ENCODE measurements at places on chromosomes 1 and 21. TPM values are rescaled to one million over a fixed set of nuclear protein-coding genes. Genes with fewer than 3 reads are reported as not detected.

Gene TESK2
- 6.0 TPM for total RNA-seq

- no peak for DNase-seq
Observed at GRCh38 chr21:27678511-27678910, 711.6 kb upstream of the ADAMTS5 start.

- DNase-seq: no peak
Observed at GRCh38 chr1:6287431-6287886, 26.6 kb upstream of the GPR153 start.

DNA sequence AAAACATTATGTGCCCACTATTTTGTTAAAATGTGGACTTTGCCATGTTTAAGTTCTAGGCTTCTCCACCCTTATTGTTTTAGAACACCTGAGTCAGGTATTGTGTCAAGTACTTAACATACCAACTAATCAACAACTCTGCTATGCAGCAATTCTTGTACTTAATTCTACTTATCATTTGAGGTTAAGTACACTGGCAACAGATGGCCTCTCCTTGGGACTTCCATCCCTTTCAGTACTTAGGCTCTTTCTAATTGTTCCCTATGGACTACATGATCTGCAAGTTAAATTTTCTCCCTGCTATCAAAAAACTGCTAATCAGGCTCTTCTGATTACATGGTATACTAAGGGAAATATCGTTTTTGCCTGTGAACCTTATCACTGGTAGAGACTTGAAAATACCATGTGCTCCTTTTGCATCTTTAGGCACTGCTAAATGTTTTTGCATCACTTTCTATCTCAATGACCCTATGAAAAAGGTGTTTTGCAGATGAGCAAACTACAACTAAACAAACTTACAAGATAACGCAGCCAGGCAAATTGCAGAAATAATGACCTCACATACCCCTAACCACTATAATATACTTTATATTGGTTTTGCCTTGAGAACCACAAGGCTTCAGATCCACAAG is 18.9 kb downstream of the SFPQ start:
- DNase-seq: no peak

GRCh38 chr1:203153989-203154821 is 21.4 kb downstream of the MYBPH start:
- DNase-seq: no peak

Gene CDK18
- 76.4 TPM for total RNA-seq

Gene DMBX1
- total RNA-seq: not detected

DNA sequence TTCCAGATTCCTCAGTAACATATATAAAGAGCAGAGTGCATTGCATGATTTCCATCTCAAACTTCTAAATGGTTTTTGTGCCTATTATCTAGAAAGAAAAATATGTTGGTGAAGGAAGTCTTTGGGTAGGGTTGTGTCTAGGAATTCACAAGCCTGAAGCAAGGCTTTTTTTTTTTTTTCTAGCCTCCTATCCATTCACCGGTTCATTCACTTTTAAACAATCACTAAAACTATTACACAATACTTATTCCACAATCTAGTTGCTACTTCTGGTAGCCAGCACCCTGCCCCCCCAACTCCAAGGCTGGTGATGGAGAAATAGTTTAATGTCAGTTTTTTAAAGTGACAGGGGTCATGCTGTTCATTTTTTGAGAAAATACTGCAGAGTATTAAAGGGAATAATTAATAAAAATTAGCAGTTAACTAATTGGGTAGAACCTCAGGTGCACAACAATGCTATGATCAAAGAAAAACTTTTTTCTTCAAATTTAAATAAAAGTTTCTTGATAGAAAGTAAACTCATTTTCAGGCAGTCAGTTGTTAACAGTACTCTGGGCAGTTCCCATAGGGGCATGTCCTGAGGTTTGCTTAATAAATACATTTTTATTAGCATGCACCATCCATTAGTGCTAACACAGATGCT is 10.9 kb downstream of the IRF2BP2 start:
- DNase-seq: no peak

Gene RNF186
- 0.32 TPM for total RNA-seq

DNA sequence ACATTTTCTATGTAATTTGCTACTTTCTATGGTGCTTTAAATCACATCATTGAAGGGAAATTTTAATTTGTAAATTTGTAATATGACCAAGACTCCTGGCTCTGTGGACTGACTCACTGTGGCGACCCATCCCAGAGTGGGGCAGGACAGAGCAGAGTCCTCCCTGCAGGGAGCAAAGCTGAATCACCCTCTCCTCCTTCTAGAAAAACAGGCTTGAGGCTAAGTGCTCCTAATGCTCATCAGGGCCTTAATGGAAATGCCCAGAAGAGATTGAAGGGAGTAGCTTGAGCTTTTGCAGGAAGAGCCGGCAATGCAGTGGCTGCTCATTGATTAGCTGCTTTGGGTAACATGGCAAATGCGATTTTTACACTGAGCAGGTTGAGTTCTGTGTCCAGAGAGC is 16.8 kb downstream of the S100A10 start:
- DNase-seq: no peak

DNA sequence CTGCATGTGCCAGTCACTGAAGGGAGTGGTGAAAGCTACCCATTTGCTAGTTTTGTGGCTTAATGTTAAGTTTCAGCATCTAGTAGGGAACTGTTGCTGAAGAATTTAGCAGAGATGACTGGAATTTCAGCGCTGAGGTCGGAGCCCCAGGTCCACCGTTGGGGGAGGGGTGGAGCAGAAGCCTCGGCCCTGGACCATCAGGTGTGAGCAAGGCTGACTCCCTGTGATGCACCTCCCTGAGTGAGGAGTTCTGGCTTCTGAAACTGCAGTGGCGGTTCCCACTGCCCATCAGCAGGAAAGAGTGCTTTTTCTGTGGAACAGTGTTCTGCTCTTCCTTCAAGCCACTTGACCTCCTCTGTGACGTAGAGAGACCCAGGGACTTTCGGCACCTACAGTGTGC is 1.3 kb downstream of the NOS1AP start:
- DNase-seq: no peak

Gene FCAMR
- total RNA-seq: 0.46 TPM

GRCh38 chr1:232705815-232706575 is 76.1 kb upstream of the SIPA1L2 start:
- no peak for DNase-seq

Gene GCSAML
- 1.3 TPM for total RNA-seq

DNA sequence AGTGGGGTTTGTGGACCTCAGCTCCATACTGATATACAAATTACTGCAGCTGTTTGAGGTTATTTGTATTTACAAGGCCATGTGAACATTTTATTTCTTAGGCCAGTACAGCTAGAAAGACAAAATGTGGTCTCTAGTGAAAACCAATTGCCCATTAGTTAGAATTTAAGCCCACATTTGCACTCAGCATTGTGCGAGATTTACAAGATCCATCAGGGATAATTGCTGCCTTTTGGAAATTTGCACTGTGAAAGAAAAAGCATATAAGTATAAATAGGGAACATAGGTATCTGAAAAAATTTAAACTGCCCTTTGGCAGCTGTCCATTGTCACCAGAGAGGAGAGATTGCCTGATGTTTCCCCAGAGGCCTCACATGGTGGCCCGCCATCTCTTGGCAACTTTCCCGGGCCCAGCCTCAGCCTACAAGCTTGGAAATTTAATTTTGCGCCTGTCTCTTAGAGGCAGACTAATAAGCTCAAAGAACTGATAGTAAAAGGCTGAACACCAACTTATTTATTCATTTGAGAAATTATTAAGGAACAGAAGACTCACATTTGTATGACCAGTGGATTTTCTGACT is 120.7 kb downstream of the MAP3K21 start:
- no peak for DNase-seq

GRCh38 chr1:210201681-210202080 is 30.9 kb upstream of the SERTAD4 start:
- no peak for DNase-seq

Gene THEMIS2
- total RNA-seq: 18.3 TPM

GRCh38 chr1:203663294-203663693 is 36.7 kb downstream of the ATP2B4 start:
- DNase-seq: no peak

DNA sequence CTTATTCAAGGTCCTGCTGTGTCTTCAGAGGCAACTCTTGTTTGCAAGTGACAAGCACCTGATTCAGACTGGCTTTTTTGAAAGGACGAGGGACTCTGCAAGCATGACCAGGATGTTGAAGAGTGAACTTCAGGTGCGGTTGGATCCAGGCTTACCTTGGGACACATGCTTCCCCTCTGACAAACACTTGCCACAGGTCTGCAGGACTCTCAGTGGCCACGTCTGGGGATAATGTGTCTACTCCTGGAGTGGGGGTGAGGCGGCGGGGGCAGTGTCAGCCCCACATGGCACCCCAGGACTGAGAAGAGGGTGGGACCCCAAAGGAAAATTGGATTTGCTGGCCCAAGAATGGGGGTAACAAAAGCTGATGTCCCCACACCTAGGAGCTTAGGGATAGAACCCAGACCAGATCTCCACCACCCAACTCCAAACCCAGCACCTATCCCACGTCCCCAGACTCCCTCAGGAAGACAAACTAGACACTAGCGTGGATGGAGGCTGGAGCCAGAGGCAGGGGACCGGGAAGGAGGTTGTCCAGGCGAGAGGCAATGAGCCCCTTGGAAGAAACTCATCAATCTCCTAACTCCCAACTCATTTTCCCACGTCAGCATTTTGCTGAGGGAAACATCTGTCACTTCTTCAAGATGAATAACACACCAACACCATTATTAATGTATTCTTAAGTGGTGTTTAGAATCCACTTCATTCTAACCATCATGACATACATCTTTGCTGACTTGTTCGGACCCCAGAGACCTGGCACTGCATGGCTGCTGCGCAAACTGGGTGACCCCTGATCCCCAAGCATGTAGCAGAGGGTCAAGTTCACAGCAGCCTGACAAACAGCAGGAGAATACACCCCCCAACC is 32.0 kb upstream of the LAPTM5 start:
- no peak for DNase-seq

DNA sequence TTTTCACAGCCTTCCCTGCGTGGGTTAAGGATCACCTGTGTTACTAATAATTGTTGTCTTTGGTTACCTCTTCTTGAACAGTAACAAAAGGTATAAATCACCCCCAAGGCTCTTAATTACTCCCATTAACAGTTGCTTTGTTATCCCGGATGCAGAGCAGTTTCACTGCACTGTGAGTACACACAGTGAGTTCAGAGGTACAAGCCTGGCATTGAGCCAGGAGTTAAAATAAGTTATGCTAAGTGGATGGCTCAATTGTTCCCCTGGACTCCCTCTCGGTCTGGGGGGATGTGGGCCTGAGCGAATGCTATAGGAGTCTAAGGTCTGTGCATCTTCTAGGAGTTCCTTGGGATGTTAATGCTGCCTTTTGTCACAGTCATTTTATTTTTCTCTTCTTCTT is 258.3 kb downstream of the ATG4C start:
- DNase-seq: no peak

Gene CFAP57
- 0.75 TPM for total RNA-seq

Gene ACOT7
- 21.4 TPM for total RNA-seq

GRCh38 chr1:162882248-162882674 is 21.3 kb upstream of the CCDC190 start:
- DNase-seq: no peak

DNA sequence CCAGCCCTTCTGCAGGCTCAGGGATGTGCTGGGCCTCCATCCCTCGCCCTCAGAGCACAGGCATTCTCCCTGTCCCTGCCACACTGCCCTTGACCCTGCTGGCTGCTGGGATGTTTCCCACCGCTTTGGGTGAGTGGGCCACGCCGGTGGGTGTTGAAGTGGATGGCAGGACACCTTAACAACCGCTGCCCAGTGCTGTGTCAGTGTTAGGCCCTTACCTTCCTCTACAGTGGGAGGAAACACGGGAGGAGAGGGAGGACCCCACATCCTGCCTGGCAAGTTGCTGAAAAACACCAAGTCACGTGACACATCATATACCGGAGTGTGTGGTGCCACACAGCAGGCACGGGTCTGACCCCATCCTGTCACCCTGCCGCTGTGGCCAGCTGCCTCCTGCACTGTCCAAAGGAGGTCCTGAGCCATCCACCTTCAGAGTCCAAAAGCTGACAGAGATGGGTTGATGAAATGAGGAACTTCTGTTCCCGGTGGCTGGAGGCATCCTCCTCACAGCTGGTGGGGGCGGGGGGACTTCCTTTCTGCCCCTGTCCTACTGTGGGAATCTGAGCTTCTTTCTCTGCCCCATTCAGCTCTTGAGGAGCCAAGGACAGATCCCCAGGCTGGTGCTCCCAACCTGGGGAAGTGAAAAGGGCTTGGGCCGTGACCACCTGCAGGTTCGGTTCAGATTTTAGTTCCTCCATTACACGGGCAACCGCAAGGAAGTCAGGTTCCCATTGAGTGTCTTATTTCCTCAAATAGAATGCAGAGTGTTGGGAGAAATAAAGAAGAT is 3.2 kb upstream of the THEMIS2 start:
- no peak for DNase-seq

DNA sequence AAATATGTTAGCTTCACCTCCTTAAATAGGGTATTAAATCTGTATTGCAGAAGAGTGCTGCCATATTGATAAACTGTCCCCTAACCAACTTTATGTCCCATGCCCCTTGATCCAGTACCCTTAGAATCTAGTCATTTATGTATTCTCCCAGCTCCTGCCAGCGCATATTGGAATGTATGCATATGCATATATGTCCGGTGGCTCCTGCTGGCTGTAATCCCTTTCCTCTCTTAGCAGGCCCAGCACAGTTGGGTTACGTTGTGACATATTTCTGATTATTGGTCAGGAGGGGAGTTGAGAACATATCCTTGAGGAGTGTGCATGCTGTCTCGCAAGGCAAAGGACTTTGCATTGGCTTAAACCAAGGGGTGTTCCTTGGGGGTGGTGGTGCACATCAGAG is 29.2 kb upstream of the CREG1 start:
- no peak for DNase-seq

Gene RHOU
- 80.4 TPM for total RNA-seq

DNA sequence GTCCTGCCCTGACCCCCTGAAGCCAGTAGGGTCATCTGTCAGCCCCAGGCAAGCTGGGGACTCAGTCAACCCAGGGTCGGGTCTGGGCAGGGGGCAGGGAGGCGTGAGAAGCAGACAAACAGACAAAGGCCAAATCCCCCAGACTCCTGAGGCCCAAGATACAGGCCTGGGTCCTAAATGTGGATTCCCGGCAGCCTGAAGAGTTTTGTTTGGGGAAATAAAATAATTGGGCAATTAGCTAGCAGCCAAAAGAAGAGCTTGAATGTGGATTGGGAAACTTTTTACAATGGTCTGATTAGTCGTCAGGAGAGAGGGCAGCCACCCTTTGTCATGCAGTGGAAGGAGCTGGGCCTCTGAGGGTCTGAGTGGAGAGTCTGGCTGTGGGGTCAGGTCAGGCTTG is 4.5 kb upstream of the LEFTY2 start:
- no peak for DNase-seq

- DNase-seq: no peak
Observed at GRCh38 chr1:15731735-15732685, 4.0 kb upstream of the SLC25A34 start.
